BE2C (cell line): ENCODE measurements at places on chromosomes 4 and X.

- no peak for DNase-seq
Observed at GRCh38 chr4:150590631-150591030, 8.7 kb downstream of the MAB21L2 start.

DNA sequence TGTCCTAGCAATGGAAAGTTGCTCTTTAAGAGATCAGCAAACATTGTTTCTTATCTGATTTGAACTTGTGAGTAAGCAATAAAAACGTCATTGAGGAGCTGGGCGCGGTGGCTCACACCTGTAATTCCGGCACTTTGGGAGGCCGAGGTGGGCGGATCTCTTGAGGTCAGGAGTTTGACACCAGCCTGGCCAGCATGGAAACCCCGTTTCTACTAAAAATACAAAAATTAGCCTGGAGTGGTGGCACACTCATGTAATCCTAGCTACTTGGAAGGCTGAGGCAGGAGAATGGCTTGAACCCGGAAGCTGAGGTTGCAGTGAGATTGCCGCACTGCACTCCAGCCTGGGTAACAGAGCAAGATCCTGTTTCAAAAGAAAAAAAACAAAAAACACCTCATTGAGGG, 11.2 kb upstream of the PLAC8 start:
- DNase-seq = no peak

GRCh38 chr4:56641494-56642051, 39.5 kb downstream of the HOPX start:
- DNase-seq = no peak

DNA sequence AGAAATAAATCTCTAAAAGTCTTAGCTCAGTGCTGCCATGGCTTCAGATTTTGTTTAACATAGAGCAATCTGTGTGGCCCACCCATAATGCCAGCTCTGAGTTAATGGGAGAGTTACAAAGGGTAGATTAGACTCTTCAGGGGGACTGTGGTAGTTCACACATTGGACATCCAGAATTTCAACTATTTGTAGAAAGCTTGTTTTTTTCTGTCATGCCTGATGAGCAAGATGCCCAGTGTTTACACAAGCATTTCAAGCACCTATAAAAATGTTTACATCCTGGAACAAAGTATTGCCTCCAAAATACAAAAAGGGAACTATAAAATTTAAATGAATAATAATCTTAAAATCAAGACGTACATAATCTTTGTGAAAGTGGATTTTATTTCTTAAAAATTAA, 43.0 kb upstream of the FAM9A start:
- DNase-seq = no peak

DNA sequence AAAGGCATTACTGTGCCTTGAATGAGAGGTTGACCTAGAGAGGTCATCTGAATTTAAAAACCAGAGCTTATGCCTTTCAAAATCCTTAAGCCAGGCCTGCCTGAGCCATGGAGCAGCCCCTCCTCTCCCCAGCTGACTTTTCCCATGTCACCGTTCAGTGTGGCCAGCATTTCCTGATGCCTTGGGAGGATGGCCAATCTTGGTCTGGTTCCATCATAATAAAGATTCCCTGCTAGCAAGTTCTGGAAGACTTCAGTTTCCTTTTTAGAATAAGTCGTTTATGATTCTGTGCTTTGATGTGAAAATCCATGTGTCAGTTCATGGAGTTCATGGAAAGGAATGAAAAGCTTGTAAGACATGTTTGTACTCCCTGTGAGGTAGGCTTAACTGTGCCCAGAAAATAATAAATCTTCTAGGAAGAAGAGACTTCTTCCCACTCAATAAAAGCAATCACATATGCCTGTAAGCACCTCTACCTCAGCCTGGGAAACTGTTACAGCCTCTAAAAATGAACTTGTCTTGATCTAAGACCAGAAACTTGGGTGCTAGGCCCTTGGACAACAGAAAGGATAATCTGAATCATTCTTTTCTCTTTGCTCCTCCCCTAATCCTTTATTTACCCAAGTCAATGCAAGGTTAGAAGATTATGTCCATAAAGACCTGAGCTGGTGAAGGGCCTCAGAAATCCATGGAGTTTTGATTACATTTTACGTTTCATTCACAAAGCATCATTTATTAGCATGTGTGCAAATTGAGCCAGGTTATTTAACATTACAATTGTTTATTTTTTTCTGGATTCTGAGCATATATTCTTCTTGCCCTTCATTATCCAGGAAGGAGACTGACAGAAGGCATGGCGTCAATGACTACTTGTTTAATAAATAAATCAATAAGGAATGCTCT, 84.0 kb upstream of the TBC1D9 start:
- DNase-seq = no peak

DNA sequence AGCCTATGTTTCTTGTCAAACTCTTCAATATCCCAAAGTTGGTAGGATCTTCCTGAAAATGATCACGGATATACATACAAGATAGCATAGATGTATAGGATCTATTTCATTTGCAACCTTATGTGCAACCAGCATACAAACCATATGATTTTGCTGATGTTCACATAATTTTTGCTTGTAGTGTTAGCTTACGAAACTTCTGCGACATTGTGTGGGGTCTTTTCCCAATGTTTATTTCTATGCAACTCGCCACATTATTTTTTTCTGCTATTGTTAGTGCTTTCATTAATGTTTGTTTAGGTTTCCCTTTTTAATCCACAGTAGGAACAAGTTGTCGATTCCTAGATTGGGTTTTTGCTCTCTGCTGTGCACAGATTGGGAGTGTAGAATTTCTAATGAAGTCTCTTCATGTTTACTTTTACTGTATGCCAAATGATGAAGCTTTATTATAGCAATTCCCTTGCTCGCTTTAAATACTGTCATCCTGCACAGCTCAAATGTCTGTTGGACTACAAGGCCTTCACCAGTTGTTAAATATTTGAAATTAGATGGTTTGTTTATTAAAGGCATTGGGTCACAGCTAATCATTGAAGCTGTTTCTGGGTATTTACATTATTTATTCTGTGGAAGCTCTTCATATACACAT, 257.6 kb upstream of the PCDH7 start:
- DNase-seq = no peak

DNA sequence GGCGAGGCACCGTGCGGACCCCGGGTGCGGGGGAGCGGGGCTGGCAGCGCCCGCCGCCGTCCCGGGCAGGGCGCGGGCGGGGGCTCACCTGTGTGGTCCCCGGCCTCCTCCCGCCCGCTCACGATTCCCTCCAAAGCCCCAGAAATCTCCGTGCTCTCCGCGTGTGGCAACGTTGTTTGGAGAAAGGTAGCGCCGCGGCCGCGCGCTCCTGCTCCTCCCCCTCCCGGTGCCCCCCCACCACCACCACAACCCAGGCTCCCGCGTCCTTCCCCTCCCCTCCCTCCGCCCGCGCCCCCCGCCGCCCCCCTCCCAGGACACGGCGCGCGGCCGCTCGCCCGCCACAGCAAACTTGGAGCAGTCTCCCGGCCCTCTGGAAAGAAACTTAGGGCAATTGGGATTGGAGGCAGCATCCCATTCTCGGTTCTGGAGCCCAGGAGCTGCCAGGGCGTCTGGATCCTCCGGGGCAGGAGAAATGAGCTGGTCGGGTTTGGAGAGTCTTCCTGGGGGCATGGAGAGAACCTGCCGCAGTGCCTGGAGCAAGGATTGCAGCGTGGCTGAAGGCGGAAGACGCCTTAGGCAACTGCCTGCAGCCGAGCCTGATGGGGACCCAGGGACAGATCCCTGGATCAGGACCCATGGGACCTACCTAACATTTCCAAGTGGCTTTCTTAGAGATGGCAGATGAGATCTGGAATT, 855 bp downstream of the KLF3 start:
- DNase-seq = peak; percentile 70

GRCh38 chr4:183407128-183407585, 37.3 kb upstream of the CDKN2AIP start:
- peak; percentile 89 for DNase-seq

GRCh38 chrX:132025041-132025440, 1.9 kb downstream of the STK26 start:
- no peak for DNase-seq

- no peak for DNase-seq
Observed at GRCh38 chr4:92099861-92100260, 203.9 kb upstream of the GRID2 start.

DNA sequence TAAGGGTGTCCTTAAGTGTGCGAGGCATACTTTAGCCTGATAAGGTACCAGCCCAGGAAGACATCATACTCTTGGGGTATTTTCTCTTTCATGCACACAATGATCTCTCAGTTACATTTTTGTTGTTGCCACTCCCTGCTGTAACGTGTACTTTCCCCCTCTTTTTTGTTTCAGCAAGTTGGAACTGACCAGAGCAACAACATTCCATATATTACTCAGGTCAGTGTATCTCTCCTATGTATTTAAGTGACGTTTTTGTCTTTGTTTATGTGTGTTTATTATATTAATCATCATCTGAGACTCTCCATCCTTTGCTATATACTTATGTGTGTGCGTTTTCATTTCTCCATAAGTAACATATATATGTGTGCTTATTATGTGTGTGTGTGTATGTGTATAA, 71.3 kb upstream of the VBP1 start:
- no peak for DNase-seq

- no peak for DNase-seq
Observed at GRCh38 chrX:42096265-42096920, 173.0 kb upstream of the CASK start.

GRCh38 chrX:11100281-11101035, 10.7 kb upstream of the HCCS start:
- DNase-seq = peak; percentile 23

GRCh38 chr4:183483997-183484396, 20.9 kb upstream of the ING2 start:
- DNase-seq = no peak

DNA sequence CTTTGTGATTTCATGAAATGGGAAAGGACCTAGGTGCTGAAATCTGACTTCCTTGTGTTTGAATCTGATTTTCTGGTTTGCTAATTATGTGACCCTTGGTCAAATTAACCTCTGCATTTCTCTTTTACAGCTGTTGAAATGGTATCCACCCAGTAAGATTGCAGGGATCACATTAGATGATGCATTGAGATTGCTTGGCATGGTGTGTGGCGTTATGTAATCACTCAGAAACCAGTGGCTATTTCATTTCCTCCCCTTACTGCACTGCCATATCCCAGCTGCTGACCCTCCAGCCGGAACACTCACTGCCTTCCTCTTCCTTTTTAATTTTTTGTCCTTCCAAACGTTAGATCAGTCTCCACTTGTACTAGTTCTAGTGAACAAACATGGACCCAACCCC, 79.0 kb downstream of the KLHL8 start:
- DNase-seq = no peak

DNA sequence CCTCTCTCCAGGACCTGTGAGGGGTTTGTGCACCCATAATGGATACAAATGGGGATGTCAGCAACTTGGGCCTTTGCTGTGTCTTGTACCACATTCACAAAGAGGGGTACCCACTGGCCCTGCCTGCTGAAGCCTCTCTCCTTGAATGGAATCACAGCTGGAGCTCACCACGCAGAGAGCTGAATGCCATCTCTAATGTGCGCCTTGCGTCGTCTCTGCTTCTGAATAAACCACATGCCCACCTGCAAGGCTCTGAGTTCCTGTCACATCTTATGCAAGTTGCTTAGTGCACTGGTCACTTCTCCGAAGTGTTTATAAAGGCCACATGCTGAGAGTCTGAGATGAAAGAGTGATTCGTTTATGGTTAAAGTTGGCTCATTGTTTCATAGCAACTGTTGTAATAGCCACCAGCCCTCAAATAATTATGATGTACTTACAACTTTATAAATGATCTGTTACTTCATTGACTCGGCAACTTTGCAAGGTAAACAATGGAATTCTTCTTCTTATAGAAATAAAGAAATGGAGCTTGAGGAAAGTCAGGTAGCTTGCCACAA, 6.2 kb upstream of the PUDP start:
- DNase-seq = no peak

DNA sequence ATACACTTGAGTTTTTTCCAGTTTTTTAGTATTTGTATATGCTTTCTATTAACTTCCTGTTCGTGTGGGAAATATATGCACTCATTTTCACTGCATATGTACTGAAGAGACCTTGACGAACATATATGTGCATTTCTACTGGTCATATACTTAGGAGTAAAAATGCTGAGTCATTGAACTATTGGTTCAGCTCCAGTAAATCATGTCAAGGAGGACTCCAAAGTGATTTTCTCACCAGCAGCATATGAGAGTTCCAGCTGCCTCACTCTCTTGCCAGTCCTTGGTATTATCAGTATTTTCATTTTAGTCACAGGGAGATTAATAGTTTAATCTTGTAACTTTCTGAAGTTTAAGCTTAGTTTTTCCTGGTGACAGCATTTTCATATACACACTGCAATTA, 2750.2 kb downstream of the ARAP2 start:
- no peak for DNase-seq
